Spleen (tissue), 13 donors: ENCODE measurements at places on chromosomes 12 and 14. TPM values are rescaled to one million over a fixed set of nuclear protein-coding genes. Genes with fewer than 3 reads are reported as not detected.

- no peak for DNase-seq
These were observed 192.9 kb upstream of the OR4E1 start for GRCh38 chr14:21866479-21866878.

DNA sequence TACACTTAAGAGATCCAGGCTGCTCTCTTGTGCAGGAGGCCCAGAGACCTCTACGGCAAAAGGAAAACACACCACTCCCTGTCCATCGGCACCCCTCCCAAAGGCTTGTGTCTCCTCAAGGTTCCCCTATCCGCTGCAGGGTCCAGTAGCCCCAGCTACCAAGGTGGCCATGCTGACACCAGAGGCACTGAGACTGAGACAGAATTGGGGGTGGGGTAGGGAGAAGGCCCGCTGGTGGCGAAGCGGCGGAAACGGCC, 590 bp downstream of the DDIT3 start:
- no peak for DNase-seq

Gene AJUBA
- 3.4 TPM for total RNA-seq

Gene GPR137C
- total RNA-seq = 0.70 TPM

- no peak for DNase-seq
These were observed 327.8 kb downstream of the MED13L start for GRCh38 chr12:115949675-115950074.

- DNase-seq = peak; percentile 67
These were observed 217.4 kb upstream of the PWP1 start for GRCh38 chr12:107468182-107468581.

- no peak for DNase-seq
These were observed 82.7 kb downstream of the GAS2L3 start for GRCh38 chr12:100656141-100656540.

Gene PROX2
- total RNA-seq = 0.41 TPM

- no peak for DNase-seq
These were observed 250.1 kb downstream of the SLC41A2 start for GRCh38 chr12:104707794-104708558.

Gene CCDC63
- total RNA-seq = not detected

GRCh38 chr14:53549956-53550355, 396.8 kb upstream of the DDHD1 start:
- no peak for DNase-seq

Gene ADSS1
- total RNA-seq = 6.2 TPM
